ENCODE measurements at places on chromosomes 3 and 15.

GRCh38 chr3:143433787-143434378, 314.3 kb downstream of the CHST2 start:
- peak; percentile 10 for DNase-seq

GRCh38 chr3:141950572-141951493, 74.4 kb downstream of the ATP1B3 start:
- DNase-seq, result no peak

DNA sequence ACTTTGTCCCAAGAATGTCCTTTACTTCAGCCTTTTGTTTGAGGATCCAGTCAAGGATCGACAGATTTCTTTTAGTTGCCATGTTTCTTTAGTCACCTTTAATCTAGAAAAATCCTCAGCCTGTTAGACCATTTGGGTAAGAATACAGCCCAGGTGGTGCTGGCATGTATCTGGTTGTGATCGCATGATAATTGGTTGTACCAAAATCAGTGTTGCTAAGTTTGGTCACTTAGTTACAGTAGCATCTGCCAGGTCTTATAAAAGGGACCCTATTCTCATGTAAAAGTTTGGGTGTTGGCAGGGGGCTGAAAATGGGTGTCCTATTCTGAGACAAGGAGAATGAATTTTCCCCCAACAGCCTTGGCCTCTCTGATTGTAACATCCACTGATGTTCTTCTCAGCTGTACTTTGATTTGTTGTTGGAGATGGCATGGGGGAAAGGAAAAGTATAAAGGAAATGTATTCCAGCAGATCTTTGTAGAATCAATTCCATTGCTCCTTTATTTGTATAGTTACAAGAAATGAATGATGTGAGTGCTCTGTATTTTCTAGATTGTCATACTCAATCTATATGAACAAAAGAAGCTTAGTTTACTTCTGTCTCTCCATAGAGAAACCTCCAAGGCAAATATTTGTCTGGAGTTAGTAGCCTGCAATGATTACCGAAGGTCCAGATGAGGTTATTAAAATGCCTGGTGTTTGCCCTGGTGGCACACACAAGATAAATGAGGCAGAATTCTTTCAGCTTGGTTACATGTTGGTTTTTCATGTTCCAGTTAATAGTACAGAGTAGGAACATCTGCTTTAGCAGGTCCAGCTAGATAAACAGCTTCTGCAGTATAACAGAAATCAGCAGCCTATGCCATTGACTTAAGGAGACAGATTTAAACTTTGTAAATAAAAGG, 65.7 kb downstream of the CMTM8 start:
- DNase-seq, result no peak

- DNase-seq, result no peak
Observed at GRCh38 chr3:143551761-143552160, 296.5 kb downstream of the SLC9A9 start.

- DNase-seq, result no peak
Observed at GRCh38 chr3:63845215-63845614, 18.4 kb downstream of the THOC7 start.

DNA sequence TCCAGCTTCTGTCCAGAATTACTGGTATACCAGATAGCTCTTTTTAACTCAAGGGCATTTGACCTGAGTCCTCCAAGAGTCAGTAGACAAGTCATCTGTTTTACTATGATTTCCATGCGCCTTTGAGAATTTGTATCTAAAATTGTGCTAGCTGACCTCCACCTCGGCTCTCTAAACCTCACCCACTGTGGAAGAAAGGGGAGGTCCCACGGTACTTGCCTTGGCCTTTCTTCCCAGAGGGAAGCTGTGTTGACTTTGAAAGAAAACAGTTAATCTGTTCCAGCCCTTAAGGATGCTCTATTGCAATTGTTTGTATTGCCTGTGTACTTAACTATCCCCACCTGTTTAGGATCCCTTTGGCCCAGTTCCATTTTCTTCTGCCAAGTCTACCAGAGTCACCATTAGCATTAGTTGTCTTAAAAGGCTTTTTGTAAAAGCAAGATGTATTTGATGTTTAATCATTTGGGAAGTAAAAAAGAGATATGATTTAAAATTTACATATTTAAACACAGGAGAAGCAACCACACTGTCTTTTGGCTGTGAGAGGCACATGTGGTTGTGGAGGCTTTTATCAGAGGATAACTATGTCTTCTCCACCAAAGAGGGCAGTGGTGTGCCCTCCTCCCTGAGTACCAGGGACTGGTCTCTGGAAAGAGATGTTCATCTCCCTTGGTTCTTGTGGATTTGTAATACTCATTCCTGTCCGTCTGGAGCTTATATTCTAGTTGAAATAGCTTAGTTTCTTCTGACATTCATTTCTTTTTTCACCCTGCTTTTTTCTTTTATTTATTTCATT, 88.8 kb downstream of the CRTC3 start:
- no peak for DNase-seq

All from stimulated activated CD4-positive, alpha-beta T cell treated with anti-CD3 and anti-CD28 coated beads, TNF-alpha, amount 100 ng/mL, for 48 hours (primary cell).